ENCODE measurements at places on chromosomes 7 and 10.

DNA sequence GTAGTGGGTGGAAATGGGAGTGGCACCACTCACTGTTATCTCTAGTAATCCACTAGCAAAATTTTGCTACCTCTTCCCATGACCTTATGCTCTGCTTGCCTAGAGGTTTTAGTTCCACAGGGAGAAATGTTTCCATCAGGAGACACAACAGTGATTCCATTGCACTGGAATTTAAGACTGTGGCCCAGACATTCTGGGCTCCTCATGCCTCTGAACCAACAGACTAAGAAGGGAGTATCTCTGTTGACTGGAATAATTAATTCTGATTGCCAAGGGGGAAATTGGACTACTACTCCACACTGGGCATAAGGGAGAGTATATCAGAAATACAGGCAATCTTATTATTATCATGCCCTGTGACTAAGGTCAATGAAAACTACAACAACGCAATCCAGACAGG is 16.2 kb upstream of the BRAF start:
- DNase-seq, result no peak

- no peak for DNase-seq
These were observed 99.8 kb downstream of the SEPTIN7 start for GRCh38 chr7:35900651-35901050.

DNA sequence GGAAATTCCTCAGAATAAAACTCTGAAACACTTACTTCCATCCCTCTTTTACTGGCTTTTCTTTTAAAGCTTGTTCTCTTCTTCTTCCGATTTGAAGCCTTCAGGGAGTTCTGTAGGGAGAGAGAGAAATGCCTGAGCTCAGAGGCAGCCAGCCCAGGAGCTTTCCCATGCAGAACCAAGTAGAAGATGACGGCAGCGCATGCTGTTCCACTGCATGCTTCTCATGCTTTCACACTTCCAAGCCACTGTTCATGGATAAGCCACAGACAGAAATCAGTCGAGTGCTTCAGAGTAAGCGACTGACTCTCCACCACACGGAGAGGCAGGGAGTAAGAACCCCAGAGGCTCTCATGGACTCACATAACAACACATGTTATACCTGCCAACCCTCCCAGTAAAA is 237.3 kb downstream of the DGKI start:
- no peak for DNase-seq

DNA sequence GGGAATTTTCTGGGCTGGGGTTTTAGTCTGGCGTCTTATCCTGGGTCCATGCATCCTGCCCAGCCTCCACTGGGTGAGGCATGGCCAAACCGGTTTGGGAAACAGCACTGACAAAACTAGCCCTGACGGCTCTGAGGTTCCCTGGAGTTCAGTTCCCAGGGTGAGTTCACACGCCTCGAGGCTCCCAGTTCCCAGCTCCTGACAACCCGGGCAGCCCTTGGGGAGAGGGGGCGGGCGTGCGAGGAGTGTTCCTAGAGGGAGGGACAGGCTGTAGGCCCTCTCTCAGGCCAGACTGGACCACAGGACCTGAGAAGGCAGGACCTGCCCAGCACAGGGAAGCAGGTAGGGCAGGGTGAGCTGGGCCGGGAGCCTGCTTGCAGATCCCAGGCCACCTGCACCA is 82.3 kb upstream of the PPIF start:
- no peak for DNase-seq

DNA sequence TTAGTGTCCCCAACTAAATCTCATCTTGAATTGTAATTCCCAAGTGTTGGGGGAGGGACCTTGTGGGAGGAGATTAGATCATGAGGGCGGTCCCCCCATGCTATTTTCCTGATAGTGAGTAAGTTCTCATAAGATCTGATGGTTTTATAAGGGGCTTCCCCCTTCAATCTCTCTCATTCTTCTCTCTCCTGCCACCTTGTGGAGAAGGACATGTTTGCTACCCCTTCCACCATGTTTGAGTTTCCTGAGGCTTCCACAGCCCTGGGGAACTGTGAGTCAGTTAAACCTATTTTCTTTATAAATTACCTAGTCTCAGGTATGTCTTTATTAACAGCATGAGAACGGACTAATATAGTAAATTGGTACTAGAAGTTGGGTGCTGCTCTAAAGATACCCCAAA is 365.6 kb downstream of the ANKRD7 start:
- DNase-seq, result no peak

- no peak for DNase-seq
These were observed 331.6 kb upstream of the HPS1 start for GRCh38 chr10:98778277-98778759.

- DNase-seq, result no peak
These were observed 124.5 kb downstream of the MYOF start for GRCh38 chr10:93357680-93358079.

- no peak for DNase-seq
These were observed 96.3 kb downstream of the GNAT3 start for GRCh38 chr7:80415522-80415921.

DNA sequence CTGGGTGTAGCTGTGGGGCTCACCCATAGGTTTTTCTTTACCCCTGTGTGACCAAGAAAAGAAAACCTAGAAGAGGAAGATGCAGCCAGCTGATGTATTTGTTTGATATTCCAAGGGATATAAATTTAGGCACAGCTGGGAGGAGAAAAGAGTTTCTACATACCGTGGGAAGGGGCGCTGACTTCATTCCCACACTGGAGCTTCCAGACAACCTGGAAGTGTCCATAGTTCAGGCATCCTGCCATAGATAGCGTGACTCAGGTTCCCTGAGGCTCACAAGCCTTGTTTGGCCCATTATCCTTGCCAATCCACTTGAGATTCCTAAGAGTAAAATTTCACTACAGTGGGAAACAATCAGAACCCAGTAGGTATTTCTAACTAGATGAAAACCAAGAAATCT is 371.7 kb upstream of the NRP1 start:
- DNase-seq, result no peak

- no peak for DNase-seq
These were observed 76.8 kb downstream of the ADK start for GRCh38 chr10:74227697-74228424.

DNA sequence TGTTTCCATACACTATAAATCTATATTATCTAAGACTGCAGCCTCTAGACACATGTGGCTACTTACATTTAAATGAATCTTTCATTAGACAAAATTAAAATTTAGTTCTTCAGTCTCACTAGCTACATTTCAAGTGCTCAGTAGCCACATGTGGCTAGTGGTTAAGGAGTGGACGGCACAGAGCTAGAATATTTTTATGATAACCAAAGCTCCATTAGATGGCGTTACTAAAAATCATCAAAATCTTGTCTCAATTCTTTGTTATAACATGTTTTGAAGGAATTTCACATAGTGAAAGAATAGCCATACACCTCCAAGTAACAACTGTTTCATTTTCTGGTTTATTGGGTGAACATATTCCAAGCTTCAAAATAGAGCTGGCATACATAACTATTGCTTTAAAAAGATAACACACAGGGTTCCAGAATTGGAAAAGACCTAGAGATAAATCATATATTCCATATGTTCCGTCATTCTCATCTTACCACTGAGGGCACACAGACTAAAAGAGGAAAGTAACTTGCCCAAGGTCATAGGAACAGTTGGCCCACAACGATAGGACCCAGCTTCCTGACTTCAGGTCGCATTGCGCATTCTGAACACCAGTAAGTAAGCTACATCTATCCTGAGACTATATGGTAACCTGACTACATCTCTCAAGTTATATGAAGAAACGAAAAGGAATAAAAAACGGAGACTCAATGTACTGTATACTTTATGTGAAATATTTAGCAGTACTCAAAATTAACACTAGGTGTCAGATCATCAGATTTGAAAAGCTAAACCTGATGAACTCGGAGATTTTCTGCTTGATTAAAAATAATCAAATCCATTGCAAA is 66.6 kb downstream of the CAV1 start:
- DNase-seq, result no peak

DNA sequence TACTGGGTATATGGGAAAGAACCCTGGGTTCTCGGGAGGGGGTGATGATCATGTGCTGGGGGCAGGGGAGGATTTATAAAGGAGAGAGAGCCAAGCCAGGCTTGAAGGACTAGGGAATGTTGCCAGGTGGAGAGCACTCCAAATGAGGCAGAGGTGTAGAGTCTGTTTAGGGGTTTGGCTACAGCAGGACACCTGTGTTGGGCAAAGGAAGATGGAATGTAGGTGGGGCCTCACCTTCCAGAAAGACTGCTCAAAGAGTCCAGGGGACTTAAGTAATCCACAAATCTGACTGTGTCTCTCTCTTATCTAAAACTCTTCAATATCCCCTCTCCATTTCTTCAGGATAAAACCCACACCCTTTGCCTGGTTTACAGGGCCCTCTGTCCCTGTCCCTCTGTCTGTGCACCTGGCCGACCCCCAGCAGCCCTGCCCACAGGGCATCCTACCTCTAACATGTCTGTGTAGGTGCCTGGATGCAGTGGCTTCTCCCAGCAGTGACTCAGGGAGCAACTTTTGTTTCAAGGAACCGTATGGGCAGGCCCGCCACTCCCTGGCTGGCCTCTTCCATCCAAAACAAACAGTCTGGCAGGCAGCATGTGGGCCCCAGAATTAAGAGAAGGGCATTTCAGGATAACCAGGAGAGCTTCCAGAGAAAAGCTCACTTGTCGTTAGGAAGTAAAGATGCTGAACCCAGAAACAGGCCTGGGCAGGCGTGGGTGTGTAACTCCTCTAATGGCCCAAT is 10.6 kb upstream of the PLEKHA1 start:
- DNase-seq, result no peak

DNA sequence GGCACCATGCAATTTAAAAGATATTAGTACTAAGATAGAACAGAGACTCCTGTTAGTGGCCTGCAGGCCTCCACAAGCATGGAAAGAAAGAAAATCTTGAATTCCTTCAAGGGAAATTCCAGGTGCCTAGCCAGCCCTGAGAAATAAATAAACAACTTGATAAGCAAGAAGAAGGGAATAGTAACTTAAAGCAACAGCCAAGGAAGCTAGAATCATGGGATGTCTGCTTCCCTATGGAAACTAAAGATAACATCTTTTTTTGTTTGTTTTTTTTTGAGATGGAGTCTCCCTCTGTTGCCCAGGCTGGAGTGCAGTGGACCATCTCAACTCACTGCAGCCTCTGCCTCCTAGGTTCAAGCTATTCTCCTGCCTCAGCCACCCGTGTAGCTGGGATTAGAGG is 128.6 kb downstream of the SKIDA1 start:
- no peak for DNase-seq

DNA sequence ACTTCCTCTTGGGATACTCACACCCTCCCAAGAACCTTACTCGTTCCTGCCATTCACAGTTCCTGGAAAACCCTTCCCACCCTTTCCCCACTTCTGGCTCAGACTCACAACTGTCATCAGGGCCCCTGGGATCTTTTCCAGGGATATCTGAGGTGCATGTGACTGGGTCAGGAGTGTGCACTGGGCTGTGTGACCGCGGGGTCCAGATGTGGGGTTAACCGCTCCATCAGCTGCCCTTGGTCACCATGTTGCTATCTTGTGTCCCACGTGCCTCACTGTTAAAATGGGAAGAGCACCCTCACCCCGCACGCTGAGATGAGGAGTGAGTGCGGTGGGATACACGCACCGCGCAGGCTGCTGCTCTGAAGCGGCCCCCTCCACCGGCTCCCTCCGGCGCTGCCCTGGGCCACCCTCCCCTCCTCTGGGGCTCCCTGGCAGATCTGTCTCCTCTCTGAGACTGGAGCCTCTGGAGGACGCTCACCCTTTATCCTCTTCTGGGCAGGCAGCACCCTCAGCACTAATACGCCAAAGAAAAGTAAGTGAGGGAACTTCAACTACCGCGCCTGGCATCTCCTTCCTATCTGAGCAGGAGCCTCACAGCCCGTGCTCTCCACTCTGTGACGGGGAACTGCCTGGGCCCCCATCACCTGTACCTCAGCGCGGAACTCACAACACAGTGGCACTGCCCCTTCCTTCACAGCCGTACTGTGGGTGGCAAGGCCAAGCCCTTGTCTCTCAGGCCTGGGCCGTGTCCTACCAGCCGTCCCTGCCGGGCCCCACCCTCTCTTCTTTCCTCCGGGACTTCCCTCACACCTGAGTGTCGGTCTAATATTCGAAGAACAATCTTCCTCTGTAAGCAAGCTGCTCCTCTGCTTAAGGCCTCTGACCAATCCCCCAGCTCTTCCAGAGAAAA is 15.6 kb downstream of the COBL start:
- DNase-seq, result no peak

DNA sequence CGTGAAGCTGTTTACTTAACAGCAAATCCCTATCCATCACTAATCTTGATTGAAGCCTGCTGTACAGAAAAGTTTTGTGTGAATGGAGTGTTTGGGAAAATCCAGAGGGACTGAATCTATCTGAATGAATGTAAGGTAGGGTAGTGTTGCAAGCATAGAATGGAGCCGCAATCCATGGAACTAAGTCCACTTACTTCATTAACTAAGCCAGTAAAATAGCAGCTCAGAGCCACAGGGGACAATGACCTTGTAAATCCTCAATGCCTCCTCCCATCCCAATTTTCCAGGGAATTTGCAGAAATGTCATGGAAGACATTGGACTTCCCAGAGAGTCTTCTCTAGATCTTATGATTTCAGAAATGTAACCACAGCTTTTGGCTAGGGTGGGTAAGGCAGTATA is 15.2 kb downstream of the TBATA start:
- DNase-seq, result no peak

- no peak for DNase-seq
These were observed 6.5 kb downstream of the STAMBPL1 start for GRCh38 chr10:88886557-88886956.

- DNase-seq, result no peak
These were observed 4.8 kb upstream of the ADD3 start for GRCh38 chr10:110002801-110003523.

DNA sequence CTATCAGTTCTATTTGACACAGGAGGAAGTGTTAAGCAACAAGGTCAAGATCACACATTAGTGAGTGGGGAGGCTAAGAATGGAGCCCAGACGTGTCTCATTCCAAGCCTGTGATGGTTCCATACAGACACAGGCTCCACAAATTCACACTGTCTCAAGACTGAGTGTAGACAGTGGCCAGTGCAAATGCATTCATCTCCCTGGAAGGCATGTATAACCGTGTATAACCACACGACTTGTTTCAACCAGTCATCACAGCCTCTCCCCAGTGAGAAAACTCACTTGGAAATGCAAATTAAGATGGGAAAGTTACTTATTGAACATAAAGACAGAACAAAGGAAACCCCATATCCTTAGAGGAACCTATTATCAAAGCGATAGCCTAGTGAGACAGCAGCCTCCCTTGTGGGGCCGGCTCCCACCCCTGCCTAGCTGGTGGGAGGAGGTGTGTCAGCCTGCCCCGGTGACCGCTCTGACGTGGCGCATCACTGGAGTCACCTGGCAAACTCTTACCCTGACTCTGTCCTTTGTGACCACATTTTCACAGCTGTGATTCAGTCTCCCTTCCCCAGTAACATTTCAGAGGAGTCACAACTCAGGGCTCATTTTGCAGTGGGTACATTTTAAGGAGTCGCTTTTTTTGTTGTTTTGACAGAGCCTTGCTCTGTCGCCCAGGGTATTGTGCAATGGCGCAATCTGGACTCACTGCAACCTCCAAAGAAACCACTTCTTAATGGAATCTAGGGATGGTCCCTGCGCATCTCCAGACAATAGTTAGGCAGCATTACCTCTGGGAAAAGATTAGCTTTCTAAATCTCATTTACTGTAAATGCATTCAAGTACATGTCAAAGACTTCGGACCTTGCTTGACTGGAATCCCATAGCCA is 126.6 kb upstream of the PARD3 start:
- no peak for DNase-seq
